Metanephros (tissue), 2 donors: ENCODE measurements at places on chromosomes 7 and 10. TPM values are rescaled to one million over a fixed set of nuclear protein-coding genes. Genes with fewer than 3 reads are reported as not detected.

Gene RBP3
- total RNA-seq: not detected

Gene TLX1
- not detected for total RNA-seq

Gene HTR5A
- total RNA-seq: not detected

Gene GLRX3
- 35.6 TPM for total RNA-seq

Gene GHRHR
- not detected for total RNA-seq
